Fibroblast of skin of left biceps (primary cell): ENCODE measurements at places on chromosomes 5 and 9.

GRCh38 chr5:40033411-40033810 lies 608.6 kb upstream of the DAB2 start:
- DNase-seq: no peak

GRCh38 chr5:85077581-85077980 lies 692.9 kb upstream of the EDIL3 start:
- DNase-seq: no peak

- DNase-seq: no peak
Measured at GRCh38 chr5:58542709-58543108, 40.2 kb upstream of the RAB3C start.

GRCh38 chr9:89433826-89434225 lies 64.1 kb downstream of the SEMA4D start:
- DNase-seq: peak; percentile 33

DNA sequence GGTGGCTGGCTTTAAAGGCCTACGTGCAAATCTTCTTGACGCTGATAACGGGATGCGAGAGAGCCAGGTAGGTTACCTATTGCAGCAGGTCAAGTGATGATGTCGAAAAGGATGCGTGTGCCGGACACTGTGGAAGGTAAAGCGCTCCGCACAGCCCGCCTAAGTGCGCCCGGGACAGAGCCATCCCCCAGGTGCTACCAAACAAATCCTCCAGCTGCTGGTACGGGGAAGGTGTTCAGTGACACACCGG lies 245 bp upstream of the DNAJC25 start:
- DNase-seq: no peak

DNA sequence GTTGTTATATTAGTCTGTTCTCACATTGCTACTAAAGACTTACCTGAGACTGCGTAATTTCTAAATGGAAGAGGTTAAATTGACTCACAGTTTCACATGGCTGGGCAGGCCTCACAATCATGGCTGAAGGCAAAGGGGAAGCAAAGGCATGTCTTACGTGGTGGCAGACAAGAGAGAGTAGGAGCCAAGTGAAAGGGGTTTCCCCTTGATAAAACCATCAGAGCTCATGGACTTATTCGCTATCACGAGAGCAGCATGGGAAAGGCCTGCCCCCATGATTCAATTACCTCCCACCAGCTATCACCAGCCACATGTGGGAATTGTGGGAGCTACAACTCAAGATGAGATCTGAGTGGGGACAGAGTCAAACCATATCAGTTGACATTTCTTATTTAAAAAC lies 374.5 kb upstream of the RORB start:
- no peak for DNase-seq

GRCh38 chr5:134611515-134611914 lies 21.1 kb downstream of the SAR1B start:
- no peak for DNase-seq

GRCh38 chr5:143720689-143721088 lies 91.3 kb upstream of the HMHB1 start:
- DNase-seq: no peak

GRCh38 chr5:140131967-140132409 lies 6.3 kb downstream of the IGIP start:
- DNase-seq: peak; percentile 84

- no peak for DNase-seq
Measured at GRCh38 chr5:10432059-10433008, 9.3 kb upstream of the ROPN1L start.
